Caco-2 (cell line): ENCODE measurements at places on chromosomes 6 and 20. TPM values are rescaled to one million over a fixed set of nuclear protein-coding genes. Genes with fewer than 3 reads are reported as not detected.

Gene CHRNA4
- total RNA-seq: 0.11 and 0.65 TPM in 2 replicates

Gene WRNIP1
- total RNA-seq: 46.5 and 51.7 TPM in 2 replicates

Gene TEAD3
- 51.8 and 57.2 TPM in 2 replicates for total RNA-seq

Gene IYD
- 26.5 and 32.6 TPM in 2 replicates for total RNA-seq

Gene FRK
- total RNA-seq: 7.3 and 8.4 TPM in 2 replicates

Gene PAX1
- total RNA-seq: not detected in 2 replicates

Gene EFCAB8
- 1.8 and 2.0 TPM in 2 replicates for total RNA-seq

Gene SLC22A3
- total RNA-seq: 2.3 and 2.4 TPM in 2 replicates

Gene MTHFD1L
- total RNA-seq: 101 and 102 TPM in 2 replicates

Gene SLC22A7
- not detected in 2 replicates for total RNA-seq

Gene SLC17A3
- not detected in 2 replicates for total RNA-seq

Gene CLVS2
- not detected in 2 replicates for total RNA-seq

Gene CD164
- 224 and 228 TPM in 2 replicates for total RNA-seq

Gene ANKEF1
- 3.7 and 3.9 TPM in 2 replicates for total RNA-seq

Gene AKIRIN2
- total RNA-seq: 51.3 and 53.5 TPM in 2 replicates
